Right hindlimb (tissue), 1 donor: ENCODE measurements at places on chromosomes 3 and 15.

DNA sequence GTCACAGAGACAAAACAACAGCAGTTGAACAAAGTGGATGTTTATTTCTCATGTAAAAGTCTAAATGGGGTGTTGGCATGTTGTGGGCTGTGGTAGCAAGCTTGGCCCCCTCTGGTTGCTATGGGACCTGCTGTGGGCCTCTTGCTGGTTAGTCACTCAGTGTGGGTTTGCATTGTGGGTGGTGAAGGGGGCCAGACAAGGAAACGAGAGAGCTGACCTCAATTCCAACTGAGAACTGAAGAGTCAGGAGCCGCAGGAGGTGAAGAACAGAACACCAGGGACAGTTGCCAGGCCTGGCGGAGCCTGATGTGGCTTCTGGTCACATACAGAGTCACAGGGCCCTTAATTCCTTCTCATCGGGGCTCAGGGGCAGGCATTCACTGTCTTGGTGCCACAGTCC lies 1.9 kb upstream of the ADPGK start:
- peak; percentile 51 for DNase-seq

GRCh38 chr3:121243208-121243607 lies 302.6 kb downstream of the POLQ start:
- no peak for DNase-seq

DNA sequence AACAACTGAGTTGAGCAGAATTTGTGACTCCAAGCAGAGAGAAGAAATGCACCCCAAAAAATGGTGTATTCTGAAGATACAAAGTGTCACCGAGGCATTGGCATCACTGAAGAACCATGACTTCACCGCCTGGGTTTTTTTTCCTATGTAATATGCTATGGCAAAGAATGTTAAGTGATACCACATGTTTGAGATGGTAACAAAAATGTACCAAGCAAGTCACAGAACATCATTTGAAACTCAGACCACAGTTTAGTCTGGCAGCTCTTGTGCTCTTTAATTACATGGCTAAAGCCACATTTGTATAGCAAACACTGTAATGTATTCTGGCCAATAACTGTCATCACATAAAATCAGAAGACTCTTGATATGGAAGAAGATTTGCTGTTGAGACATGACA lies 323.5 kb downstream of the ULK4 start:
- no peak for DNase-seq

GRCh38 chr3:133927540-133928066 lies 31.9 kb upstream of the RAB6B start:
- peak; percentile 68 for DNase-seq

GRCh38 chr15:76135516-76135915 lies 75.7 kb downstream of the TMEM266 start:
- no peak for DNase-seq

DNA sequence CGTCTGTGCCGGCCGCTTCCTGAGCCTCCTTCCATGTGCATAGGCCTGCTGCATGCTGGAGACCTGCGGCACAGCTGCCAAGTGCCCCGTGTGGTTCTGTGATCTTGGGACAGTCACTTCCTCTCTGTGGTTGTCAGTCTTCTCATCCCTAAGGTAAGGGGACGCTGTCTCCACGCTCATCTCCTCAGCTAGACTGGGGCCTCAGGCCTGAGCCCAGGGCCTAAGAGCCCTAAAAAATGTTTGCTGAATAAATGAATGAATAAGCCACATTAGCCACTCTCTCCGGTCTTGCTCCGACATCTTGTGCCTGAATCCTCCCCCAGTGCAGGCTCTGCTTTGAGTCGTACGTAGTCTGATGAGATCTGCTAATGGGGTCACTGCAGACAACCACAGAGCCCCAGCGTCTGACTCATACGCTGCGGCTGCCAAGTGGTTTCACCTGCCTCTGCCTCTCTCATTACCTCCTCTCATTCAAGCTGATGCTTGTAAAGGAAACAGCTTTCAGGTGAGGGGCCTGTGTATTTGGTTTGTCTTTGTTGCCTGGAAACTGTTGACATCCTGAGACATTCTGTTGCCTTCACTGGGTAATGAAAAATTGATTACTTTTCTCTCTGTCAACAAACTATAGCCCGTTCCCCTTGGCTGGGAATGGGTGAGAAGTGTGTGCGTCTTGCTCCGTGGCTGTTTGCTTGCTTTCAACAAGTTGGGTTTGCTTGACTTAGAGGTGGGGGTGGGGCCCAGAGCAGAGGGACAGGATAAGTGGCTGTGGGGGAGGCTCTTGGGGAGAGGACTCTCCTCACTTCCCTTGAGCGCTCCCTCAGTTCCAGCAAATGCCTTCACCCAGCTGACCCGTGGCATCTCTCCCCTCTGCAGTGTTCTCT lies 15.9 kb downstream of the RPLP1 start:
- DNase-seq = no peak

- no peak for DNase-seq
Observed at GRCh38 chr3:119559441-119559963, at the start of gene CD80. CD80 (minus strand) TSS chr3:119559614; CDS start chr3:119557728, 1,886 bp downstream.
